ENCODE measurements at places on chromosomes 16 and 17.

GRCh38 chr17:76546556-76547182 is 6.8 kb downstream of the PRCD start:
- no peak for DNase-seq

- peak; percentile 44 for DNase-seq
These were observed at the start of gene GPRC5C for GRCh38 chr17:74431568-74432423. TSS of gene GPRC5C (plus strand) at chr17:74432088. CDS start at chr17:74439777, 7,689 bp downstream.

DNA sequence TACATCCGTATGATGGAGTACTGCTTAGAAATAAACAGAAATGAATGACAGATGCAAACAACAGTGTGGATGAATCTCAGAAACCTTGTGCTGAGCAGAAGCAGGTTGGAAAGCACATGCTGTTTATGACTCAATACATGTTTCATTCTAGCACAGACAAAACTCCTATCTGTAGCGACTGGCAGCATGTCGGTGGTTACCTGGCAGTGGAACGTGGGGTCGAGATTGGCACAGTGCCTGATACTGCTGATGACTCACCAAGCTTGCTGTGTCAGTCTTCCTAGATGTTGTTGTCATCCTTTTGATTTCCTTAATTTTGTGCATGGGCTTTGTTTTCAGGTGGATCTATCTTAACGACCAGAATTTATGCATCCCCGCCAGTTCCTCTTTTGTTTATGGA is 62.1 kb downstream of the GAN start:
- DNase-seq, result no peak

GRCh38 chr16:11413907-11414595 is 68.8 kb downstream of the RMI2 start:
- DNase-seq, result no peak

- no peak for DNase-seq
These were observed 34.1 kb upstream of the CPPED1 start for GRCh38 chr16:12837756-12838155.

DNA sequence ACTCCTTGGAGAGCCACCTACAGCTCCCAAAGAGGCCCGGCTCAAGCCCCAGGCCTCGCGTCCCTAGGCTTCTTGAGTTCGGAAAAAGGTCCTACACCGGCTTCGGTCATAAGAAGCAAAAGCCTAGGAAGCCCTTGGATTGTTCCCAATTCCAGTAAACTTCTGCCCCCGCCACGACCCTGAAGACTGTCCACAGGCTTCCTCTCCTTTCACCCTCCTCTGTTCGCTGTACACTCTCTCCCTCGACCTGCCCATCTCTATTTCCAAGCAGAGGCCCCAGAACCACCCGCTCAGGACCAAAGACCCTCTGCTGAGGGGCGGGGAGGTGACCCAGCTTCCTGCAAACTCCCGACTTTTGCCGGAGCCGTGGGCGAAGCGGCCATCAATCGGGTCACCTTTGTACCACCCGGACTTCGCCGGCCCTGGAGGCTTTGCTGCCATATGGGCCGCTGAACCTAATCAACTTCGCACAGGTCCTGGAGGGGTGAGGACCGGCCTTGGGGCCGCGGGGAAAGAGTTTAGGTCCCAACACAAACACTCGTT is 2.7 kb downstream of the HOXB2 start:
- DNase-seq, result no peak

GRCh38 chr17:57422574-57423164 is 166.3 kb downstream of the MSI2 start:
- no peak for DNase-seq

DNA sequence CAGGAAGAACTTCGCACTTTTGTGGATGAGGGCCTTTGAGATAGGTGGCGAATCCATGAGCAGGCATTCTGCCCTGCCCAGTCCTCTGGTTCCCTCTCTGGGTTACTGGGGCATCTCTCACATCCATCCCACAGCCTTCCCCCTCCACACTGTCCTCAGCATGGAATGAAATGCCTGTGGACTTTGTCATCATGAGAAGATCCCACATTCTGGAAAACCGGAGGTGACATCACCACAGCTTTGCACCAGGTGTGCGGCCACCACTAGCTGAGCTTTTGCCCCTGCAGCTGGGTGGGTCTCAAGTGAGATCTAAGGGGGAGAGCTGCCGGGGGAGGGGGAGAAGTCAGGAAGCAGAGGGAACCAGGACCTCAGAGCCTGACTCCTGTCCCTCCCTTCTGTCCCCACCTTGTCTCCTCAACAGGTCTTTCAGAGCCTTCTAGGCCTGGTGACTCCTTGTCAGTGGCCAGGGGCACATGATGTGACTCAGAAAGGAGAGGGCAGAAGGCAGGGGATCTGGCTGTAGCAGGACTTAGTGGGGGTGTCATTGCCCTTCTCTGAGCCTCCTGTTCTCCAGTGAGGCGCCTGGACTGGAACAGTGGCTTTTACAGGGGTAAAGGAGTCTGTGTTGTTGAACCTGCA is 40.0 kb upstream of the DLX4 start:
- peak; percentile 68 for DNase-seq

DNA sequence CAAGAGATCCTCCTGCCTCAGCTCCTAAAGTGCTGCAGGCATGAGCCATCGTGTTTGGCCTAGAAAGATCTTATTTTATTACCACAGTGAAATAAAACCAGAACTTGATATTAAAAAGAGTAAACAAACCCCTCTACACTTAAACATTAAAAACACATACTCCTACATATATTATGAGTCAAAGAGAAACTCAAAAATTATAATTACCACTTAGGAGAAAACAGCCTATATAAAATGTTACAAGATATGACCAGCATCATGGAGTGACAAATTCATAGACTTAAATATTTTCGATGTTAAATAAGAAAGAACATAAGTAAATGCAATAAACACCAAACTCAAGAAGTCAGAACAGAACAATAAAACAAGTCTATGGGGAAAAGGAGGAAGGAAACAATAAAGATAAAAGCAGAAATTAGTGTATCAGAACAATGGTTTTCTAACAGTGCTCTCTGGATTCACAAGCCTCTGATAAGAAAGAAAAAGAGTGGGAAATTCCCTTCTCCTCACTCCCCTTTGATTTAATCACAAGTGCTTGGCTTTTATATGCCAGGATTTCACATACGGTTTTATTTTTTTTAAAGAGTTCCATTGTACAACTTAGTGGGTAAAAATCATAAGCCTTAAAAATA is 23.0 kb downstream of the SKAP1 start:
- no peak for DNase-seq

GRCh38 chr16:9256196-9256595 is 164.8 kb downstream of the HAPSTR1 start:
- DNase-seq, result peak; percentile 76

DNA sequence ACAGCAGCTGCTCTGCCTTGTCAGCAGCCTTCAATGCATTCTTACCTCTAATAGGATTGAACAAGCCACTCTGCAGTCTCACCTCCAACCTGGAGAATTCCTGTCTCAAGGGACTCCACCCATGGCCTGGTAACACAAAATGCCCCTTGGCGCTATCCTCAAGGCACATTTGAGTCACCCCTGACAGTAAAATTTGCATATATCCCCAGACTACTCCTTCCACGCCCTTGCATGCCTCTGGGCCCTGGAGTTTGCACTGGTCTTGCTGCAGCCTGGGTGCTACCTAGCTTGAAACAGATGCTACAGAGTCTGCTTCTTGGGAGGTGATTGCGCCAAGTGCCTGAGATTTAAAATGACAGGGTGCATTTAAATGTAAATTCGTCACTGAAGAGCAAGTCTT is 391.4 kb upstream of the MAF start:
- no peak for DNase-seq

DNA sequence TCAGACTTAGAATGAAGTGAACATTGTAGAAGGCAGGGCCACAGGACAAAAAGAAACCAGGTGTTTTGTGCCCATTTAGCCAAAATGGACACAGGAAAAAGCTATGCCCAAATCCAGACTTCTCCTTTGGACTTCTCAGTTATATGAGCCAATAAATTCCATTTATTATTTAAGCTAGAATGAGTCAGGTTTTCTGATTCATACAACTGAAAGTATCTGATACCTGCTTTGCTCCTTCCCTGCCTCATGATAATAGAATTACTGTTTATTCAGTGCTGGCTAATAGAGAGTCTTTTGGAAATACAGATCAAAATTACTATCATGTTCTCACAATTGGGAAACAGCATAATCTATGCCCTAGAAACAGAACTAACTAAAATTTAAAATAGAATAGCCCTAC is 8.7 kb upstream of the CPD start:
- DNase-seq, result no peak

DNA sequence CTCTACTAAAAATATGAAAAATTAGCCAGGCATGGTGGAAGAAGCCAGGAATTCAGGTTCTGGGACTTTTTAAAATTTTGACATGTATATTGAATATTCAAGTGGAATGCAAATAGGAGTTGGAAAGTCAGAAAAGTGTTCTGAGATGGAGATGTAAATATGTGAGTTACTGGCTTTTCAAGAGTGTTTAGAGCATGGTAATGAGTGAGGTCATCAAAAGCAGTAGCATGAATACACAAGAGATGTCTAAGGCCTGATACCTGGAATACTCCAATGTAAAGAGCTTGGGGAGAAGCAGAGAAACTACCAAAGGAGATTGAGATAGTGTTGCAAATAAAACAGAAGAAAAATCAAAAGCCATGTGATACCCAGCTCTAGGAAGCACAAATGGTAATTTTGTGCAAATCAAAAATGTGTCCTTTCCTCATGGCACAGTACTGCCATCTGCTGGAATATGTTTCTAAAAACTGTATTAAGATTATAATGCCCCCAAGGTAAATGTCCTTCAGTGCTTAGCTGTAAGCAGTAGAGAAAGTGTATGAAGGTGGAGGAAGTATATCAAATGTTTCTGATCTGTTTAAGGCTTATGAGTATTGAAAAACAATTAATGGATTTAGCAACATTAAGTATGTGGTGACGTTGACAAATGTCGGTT is 908.4 kb downstream of the KCNJ18 start:
- peak; percentile 77 for DNase-seq

GRCh38 chr16:87552772-87553573 is 49.3 kb upstream of the JPH3 start:
- DNase-seq, result no peak

DNA sequence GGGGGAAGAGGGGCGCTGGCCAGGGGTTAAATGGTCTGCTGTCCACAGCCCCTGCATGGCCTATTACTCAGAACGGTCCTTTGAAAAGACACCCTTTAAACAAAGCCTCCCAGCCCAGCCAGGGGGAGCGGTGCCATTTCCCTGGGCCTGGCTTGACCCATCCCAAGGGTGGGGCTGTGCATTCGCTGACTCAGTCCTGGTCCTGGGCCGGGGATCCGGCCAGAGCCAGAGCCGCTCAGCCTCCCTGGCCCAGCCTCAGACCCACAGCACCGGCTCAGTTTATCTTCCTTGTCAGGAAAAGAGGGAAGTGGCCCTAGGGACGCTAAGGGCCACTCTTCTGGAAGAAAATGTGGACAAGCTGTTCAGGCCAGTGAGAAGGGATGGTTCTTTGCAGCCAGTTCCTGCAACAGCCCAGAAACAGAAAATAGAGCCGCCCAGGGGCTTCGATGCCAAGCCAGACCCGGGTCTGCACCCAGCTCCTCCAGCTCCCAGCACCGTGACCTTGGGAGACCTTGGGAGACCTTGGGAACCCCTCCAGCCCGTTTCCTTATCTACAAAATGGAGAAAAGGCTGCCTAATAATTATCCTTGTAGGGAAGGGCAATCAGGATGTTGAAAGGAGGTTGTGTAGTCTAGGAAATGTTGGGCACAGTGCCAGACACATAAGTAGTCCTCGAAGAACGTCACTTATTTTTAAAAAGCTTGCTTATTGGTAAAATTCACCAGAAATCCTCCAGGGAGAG is 82.5 kb downstream of the ZDHHC7 start:
- DNase-seq, result no peak

DNA sequence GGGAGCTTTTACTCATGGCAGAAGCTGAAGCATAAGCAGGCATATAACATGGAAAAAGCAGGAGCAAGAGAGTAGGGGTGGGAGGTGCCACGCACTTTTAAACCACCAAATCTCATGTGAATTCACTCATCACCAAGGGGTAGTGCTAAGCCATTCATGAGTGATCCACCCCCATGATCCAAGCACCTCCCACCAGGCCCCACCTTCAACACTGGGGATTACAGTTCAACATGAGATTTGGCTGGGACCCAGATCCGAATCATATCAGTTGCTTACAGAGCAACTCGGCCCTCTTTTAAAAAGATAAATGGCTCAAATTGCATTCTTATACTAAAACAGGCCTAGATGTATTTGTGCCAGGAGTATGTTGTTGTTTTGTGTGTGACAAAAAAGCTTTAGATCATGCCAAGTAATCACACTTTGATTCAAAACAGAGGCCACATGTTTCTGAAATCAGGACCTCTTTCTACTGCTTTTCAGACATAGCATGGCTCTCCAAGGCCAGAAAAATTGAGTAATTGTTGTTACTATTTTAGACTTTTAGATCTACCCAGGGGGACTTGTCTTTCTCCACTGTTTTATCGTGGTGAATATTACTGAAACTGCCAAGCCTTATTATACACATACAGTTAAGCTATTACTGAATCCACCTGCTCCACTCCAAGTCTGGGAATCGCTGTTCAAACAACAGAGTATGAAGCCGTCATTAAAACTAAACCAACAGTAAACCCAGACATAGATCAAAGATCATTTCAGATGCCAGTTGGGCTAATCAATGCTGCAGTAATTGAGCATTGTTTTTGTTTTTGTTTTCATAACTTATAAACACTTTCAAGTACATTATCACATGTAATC is 163.3 kb downstream of the KCNJ2 start:
- peak; percentile 36 for DNase-seq

DNA sequence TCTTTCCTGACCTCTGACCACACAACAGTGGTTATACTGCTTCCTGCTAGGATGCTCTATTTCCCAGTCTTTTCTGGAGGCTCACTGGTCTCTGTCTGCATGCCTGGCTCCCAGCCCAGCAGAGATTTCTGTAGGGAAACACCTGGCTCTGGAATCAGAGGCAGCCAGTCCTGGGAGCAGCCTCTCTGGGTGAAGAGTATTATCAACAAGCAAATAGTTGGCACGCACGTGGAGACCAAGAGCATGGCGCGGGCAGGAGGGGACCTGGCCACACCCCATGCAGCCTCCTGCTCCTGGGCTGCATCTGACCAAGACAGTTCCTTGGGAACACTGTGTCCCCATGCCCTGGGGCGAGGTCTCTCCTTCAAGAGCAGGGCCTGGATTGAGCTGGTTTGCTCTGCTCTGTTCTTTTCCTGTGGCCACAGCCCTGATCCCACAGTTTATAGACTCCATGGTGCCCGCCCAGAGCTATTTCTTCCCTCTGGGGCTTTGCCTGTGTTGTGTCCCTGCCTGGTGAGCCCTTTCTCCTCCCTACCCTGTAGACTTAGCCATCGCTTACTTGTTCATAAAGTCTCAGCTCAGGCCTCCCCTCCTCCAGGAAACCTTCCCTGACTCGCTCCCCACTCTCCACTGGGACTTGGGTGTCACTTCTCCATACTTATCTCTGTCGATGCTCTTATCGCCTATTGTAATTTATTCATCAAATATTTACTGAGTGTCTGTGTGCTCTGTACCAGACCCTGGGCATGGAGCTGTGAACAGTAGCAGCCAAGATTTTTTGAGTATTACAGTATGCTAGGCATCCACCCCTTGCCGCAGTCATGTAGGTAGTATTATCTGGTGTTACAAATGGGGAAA is 60.6 kb downstream of the SCNN1B start:
- no peak for DNase-seq

DNA sequence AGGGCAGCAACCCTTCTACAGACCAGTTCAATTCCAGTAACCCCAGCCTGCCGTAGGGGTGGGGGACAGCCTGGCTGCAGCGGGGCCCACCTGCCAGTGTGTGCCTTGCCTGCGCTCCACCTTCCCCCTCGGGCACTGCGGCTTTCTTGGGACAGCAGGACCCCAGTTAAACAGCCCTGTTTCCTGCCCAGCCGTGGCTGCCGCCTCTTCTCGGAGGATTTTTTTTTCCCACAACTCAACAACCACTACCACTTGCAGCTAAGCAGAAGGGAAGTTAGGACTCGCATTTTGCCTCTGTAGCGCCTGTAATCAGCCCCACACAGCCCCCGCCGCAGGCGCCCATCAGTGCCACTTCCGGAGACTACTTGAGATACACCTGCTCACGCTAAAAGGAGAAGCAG is 76.1 kb downstream of the RAI1 start:
- no peak for DNase-seq

Measured in NCI-H82 (cell line).